ENCODE measurements at places on chromosomes 5 and 9. TPM values are rescaled to one million over a fixed set of nuclear protein-coding genes. Genes with fewer than 3 reads are reported as not detected.
A peak's percentile ranks its signal among the peaks of the same experiment; 100 is the strongest.

DNA sequence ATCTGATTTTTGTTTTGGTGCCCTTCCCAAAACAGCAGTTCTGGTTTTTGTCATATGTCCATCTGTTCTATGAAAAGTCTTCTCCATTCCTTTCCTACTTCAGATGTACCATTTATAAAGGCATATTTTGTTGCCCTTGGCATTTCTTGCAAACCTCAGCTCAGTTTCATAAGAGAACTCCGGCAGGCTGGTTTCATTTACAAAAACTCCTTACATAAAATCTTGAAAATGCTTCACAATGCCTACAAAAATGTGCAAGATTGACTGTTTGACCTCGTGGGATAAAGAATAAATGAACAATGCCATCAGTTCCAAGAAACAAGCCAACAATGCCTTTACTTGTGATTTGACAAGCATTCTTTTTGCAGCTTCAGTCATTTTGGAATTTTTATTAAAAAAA is 39.1 kb upstream of the CTNNAL1 start:
- no peak overlapping the region for H3K27ac ChIP-seq
- H3K36me3 ChIP-seq, result peaks cover 57% of the 10 kb centered on the region
- H3K27me3 ChIP-seq, result no peaks in the 10 kb centered on the region
- no peak for DNase-seq
- no peaks in the 10 kb centered on the region for H3K4me1 ChIP-seq

DNA sequence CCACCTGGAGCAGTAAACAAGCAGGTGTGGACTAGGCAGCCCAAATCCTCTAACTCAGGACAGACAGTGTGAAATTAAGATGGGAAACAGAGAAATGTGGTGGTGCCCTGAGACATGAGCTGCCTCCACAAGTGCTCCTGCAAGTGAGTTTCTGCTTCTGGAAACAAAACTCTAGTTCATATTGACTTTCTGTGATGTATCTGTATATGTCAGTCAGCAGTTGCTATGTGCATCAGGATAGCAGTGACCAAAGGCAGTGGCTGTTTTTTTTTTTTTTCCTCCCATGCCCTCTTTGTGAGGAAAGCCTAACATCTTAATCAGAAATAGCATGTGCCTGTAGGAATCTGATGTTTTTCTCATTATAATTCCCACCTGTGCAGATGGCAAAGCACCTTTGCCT is 318.4 kb upstream of the SEMA6A start:
- H3K36me3 ChIP-seq, result no peaks in the 10 kb centered on the region
- no peaks in the 10 kb centered on the region for H3K4me1 ChIP-seq
- no peak overlapping the region for H3K27ac ChIP-seq
- H3K27me3 ChIP-seq, result no peaks in the 10 kb centered on the region
- DNase-seq, result no peak

GRCh38 chr5:148837383-148837782 is 11.0 kb downstream of the ADRB2 start:
- peaks cover 62% of the 10 kb centered on the region for H3K4me1 ChIP-seq
- H3K4me3 ChIP-seq, result no peak overlapping the region
- H3K27ac ChIP-seq, result no peak overlapping the region
- no peak for DNase-seq

Gene ISL1
- not detected for total RNA-seq

DNA sequence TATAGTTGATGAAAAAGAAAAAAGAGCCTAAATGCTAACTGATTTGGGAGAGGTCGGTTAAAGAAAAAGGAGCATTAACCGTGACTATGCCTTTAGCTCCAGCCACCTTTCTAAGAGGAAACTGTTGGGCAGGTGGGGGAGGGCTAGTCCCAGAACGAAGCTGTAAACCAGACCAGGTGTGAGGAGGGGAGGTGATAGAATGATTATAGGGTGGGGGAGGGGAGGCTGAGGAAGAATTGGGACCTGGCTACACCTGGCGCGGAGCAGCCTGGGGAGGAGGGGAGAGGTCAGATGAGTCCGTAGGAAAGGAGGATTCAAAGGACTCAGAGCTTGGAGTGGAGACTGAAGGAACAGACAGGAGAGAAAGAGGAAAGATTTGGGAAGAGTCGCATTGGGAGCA is 73.4 kb downstream of the PHAX start:
- H3K4me3 ChIP-seq, result no peak overlapping the region
- DNase-seq, result no peak
- no peaks in the 10 kb centered on the region for H3K36me3 ChIP-seq
- no peak overlapping the region for H3K27ac ChIP-seq

- H3K36me3 ChIP-seq, result no peaks in the 10 kb centered on the region
- peaks cover 2% of the 10 kb centered on the region for H3K27me3 ChIP-seq
- H3K4me3 ChIP-seq, result no peak overlapping the region
- H3K4me1 ChIP-seq, result no peaks in the 10 kb centered on the region
- H3K27ac ChIP-seq, result no peak overlapping the region
Measured at GRCh38 chr5:72786676-72787075, 29.8 kb upstream of the TNPO1 start.

- H3K4me1 ChIP-seq, result no peaks in the 10 kb centered on the region
- no peak overlapping the region for H3K4me3 ChIP-seq
- DNase-seq, result no peak
- no peaks in the 10 kb centered on the region for H3K27me3 ChIP-seq
- H3K27ac ChIP-seq, result no peak overlapping the region
Measured at GRCh38 chr9:134664446-134664845, 22.8 kb downstream of the COL5A1 start.

DNA sequence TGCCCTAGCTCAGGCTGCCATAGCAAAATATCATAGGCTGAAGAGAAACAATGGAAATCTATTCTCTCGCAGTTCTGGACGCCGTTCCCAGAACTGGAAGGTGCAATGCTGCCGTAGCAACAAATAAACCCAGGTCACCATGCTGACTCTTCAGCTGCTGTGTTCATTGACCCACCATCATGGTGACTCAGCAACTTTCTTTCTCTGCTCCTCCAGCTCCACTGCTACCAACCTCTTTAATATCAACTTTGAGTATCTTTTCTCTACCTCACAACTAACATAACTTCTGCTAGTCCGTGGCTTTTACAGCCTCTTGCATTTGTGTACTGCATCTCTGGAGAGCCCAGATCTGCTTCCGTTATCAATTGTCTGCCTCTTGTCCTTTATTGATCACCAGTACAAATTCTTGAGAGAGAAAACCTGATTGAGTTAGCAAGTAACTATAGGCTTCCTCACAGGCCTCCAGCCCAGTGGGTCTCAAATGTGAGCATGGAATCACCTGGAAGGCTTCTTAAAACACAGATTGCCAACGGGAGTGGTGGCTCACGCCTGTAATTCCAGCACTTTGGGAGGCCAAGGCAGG is 47.3 kb upstream of the SLC30A5 start:
- no peak for DNase-seq
- H3K4me1 ChIP-seq, result no peaks in the 10 kb centered on the region
- H3K27me3 ChIP-seq, result no peaks in the 10 kb centered on the region
- H3K4me3 ChIP-seq, result no peak overlapping the region

- no peaks in the 10 kb centered on the region for H3K36me3 ChIP-seq
- DNase-seq, result no peak
- no peak overlapping the region for H3K4me3 ChIP-seq
- H3K4me1 ChIP-seq, result no peaks in the 10 kb centered on the region
- no peak overlapping the region for H3K27ac ChIP-seq
Measured at GRCh38 chr9:70534471-70534870, 120.0 kb upstream of the KLF9 start.

- no peaks in the 10 kb centered on the region for H3K36me3 ChIP-seq
- H3K27ac ChIP-seq, result peak overlapping the region; percentile 8
- H3K4me1 ChIP-seq, result peaks cover 24% of the 10 kb centered on the region
Measured at GRCh38 chr5:175690025-175690424, 32.2 kb downstream of the HRH2 start.

DNA sequence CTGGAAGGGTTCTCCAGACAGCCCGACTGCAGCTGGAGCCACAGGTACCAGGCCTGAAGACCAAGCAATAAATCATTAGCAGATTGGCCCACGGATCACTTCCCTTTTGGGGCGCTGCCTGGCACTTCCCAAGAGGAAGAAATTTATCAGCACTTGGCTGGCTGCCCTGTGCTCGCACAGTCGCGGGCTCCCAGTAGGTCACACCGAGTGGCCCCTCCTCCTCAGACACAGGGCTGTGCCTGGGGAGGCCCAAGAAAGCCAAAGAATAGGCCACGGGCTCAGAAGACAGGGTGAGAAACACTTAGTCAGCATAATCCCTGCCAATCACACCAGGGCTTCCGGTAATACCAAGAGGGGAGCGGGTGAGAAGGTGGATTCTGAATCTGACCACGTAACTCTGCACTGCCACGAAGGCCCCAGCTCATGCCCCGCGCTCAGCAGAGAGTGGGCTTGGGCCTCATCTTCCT is 115.7 kb upstream of the MSX2 start:
- H3K4me1 ChIP-seq, result peaks cover 5% of the 10 kb centered on the region
- no peak overlapping the region for H3K4me3 ChIP-seq
- H3K27me3 ChIP-seq, result no peaks in the 10 kb centered on the region

Gene ANKH
- 78.0 TPM for total RNA-seq

- peak overlapping the region; percentile 20 for H3K4me3 ChIP-seq
- peak; percentile 97 for DNase-seq
- H3K36me3 ChIP-seq, result no peaks in the 10 kb centered on the region
- H3K27me3 ChIP-seq, result no peaks in the 10 kb centered on the region
Measured at GRCh38 chr9:129888293-129889121, 53.2 kb downstream of the USP20 start.

DNA sequence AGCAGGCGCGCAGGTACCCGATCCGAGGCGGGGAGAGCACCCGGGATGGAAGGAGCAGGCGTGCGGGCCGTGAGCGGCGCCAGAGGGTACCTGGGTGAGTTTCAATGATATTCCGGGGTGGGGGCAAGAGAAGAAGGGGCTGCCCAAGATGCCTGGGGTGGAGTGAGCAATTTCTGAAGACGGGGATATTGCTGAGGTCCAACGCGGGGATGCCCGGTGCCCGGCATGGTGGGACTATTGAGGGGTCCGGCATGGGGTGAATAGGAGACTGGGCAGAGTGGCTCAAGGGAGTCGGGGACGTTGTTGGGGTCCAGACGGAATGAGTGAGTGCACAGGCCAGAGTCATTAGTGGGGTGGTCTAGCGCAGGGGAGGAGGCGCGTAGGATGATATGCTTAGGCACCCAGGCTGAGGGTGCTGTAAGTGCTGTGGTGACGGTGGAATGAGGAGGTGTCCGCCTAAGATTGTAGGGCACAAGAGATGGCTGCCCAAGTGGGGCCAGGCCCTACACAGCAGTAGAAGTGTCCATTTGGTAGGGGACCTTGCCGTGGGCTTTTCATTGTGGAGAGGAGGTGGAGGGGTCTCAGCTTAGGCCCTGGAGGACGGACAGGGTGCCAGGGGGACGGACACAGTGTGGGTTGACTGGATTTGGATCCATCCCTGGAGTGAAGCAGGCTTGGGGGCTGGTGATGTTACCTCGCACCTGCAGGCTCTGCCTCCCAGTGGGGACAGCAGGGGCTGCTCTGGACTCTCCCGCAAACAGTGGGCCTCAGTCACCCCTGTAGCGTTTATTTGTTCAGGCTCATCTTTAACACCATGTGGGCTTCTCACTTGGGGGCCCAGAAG is 719 bp downstream of the MIGA2 start:
- peak overlapping the region; percentile 62 for H3K27ac ChIP-seq
- H3K27me3 ChIP-seq, result no peaks in the 10 kb centered on the region
- H3K4me1 ChIP-seq, result peaks cover 28% of the 10 kb centered on the region
- DNase-seq, result no peak

GRCh38 chr5:146427619-146427997 is 19.5 kb upstream of the TCERG1 start:
- H3K27ac ChIP-seq, result no peak overlapping the region
- no peaks in the 10 kb centered on the region for H3K4me1 ChIP-seq
- no peak for DNase-seq
- no peak overlapping the region for H3K4me3 ChIP-seq
- peaks cover 2% of the 10 kb centered on the region for H3K27me3 ChIP-seq

DNA sequence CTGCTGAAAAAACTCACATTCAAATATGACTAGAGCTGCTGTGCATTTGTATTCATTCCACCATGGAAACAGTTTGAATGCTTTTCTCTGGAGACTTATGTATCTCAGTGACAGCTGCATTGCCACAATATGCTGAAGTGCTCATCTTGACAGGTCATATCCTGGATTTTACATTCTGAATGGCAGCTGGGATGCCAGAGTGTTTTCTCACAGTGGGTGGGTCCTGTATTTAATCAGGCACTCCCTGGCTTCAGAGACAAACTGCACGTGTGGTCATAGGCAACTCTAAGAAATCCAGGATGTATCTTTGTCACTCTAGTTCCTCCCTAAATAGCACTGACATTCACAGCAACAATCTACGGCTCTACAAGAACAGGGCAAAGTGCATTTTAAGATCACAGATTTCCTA is 75.6 kb downstream of the ST8SIA4 start:
- H3K4me1 ChIP-seq, result no peaks in the 10 kb centered on the region
- DNase-seq, result no peak
- no peaks in the 10 kb centered on the region for H3K27me3 ChIP-seq
- H3K36me3 ChIP-seq, result peaks cover 2% of the 10 kb centered on the region

Gene C1QTNF2
- total RNA-seq, result not detected

GRCh38 chr5:174953871-174954270 is 229.5 kb downstream of the MSX2 start:
- no peaks in the 10 kb centered on the region for H3K4me1 ChIP-seq
- H3K4me3 ChIP-seq, result no peak overlapping the region
- no peak for DNase-seq
- no peaks in the 10 kb centered on the region for H3K27me3 ChIP-seq

Gene NSMF
- 111 TPM for total RNA-seq

DNA sequence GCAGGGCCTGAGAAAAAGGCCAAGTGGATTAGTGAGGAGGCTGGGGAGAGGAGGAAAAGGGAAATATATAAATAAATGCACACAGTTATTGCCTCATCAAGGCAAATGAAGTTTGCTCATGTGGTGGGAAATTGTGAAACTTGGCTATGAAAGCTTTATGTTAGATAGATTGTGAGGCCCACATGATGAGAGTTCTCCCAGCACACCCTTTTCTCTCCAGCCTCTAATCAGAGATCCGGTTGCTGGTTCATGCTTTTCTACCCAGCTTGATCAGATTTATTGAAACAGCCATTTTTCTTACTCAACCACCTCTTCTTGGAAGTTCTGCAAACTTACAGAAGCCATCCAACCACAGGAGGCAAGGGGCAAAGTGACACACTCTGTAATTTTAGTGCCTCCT is 125.8 kb upstream of the KLF4 start:
- no peak for DNase-seq
- H3K27me3 ChIP-seq, result no peaks in the 10 kb centered on the region
- peaks cover 4% of the 10 kb centered on the region for H3K4me1 ChIP-seq
- H3K4me3 ChIP-seq, result no peak overlapping the region
- H3K27ac ChIP-seq, result no peak overlapping the region

GRCh38 chr5:107736638-107737037 is 65.9 kb upstream of the EFNA5 start:
- H3K4me1 ChIP-seq, result no peaks in the 10 kb centered on the region
- no peaks in the 10 kb centered on the region for H3K36me3 ChIP-seq
- DNase-seq, result no peak
- H3K4me3 ChIP-seq, result no peak overlapping the region

- no peak overlapping the region for H3K27ac ChIP-seq
- H3K36me3 ChIP-seq, result no peaks in the 10 kb centered on the region
- no peaks in the 10 kb centered on the region for H3K27me3 ChIP-seq
- no peak overlapping the region for H3K4me3 ChIP-seq
- no peaks in the 10 kb centered on the region for H3K4me1 ChIP-seq
- DNase-seq, result no peak
Measured at GRCh38 chr5:91110686-91111085, 272.4 kb downstream of the ARRDC3 start.

Measured in natural killer cell (primary cell).